ENCODE measurements at places on chromosomes 1 and 21.

DNA sequence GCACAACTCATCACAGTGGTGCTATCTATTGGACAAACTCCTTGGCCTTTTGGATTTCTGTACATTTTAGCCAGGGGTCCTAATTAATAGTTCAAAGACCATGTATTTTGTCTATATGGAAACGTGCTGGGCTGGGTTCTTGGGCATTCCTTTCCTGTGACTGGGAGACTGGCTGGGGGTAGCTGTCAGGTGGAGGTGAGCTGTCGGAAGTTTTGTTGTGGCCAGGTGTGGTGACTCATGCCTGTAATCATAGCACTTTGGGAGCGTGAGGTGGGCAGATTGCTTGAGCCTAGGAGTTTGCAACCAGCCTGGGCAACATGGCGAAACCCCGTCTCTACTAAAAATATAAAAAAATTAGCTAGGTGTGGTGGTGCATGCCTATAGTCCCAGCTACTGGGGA lies 392.4 kb downstream of the RPS6KC1 start:
- no peaks in the 10 kb centered on the region for H3K4me1 ChIP-seq
- no peak overlapping the region for H3K27ac ChIP-seq
- peaks cover 3% of the 10 kb centered on the region for H3K27me3 ChIP-seq
- H3K36me3 ChIP-seq, result no peaks in the 10 kb centered on the region

GRCh38 chr21:44836666-44837471 lies 19.0 kb upstream of the SUMO3 start:
- H3K36me3 ChIP-seq, result no peaks in the 10 kb centered on the region
- peak overlapping the region; percentile 29 for H3K27ac ChIP-seq
- DNase-seq, result no peak
- peaks cover 7% of the 10 kb centered on the region for H3K27me3 ChIP-seq
- H3K4me3 ChIP-seq, result no peak overlapping the region

DNA sequence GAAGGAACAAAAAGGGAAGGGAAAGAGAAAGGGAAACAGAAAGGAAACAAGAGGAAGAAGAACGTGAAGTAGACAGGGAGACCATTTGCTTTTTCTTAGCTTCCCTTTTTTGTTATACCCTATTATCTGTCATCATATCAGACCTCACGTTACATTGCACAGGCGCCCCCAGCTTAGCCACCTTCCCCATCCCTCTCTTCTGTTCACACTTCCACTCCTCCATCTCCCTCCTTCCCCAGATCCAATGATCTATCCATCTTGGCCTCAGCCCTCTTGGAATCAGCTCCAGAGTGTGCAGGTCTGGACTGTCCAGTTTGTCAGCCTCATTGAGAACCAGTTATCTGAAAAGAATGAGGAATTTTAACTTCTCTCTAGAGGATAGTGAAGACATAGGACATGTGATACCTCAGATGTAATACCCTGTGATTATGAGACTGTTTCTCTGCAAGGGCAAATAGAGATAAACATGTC lies 101.1 kb upstream of the ERRFI1 start:
- peaks cover 26% of the 10 kb centered on the region for H3K36me3 ChIP-seq
- peaks cover 17% of the 10 kb centered on the region for H3K4me1 ChIP-seq
- DNase-seq, result no peak
- H3K27me3 ChIP-seq, result peaks cover 4% of the 10 kb centered on the region

GRCh38 chr21:29991624-29992023 lies 51.8 kb upstream of the GRIK1 start:
- H3K27me3 ChIP-seq, result peaks cover 5% of the 10 kb centered on the region
- no peak overlapping the region for H3K4me3 ChIP-seq
- H3K27ac ChIP-seq, result no peak overlapping the region
- no peaks in the 10 kb centered on the region for H3K36me3 ChIP-seq
- no peak for DNase-seq

GRCh38 chr1:92447976-92448375 lies 38.7 kb downstream of the GFI1 start:
- H3K27me3 ChIP-seq, result peaks cover 5% of the 10 kb centered on the region
- peak overlapping the region; percentile 40 for H3K27ac ChIP-seq
- no peaks in the 10 kb centered on the region for H3K36me3 ChIP-seq

DNA sequence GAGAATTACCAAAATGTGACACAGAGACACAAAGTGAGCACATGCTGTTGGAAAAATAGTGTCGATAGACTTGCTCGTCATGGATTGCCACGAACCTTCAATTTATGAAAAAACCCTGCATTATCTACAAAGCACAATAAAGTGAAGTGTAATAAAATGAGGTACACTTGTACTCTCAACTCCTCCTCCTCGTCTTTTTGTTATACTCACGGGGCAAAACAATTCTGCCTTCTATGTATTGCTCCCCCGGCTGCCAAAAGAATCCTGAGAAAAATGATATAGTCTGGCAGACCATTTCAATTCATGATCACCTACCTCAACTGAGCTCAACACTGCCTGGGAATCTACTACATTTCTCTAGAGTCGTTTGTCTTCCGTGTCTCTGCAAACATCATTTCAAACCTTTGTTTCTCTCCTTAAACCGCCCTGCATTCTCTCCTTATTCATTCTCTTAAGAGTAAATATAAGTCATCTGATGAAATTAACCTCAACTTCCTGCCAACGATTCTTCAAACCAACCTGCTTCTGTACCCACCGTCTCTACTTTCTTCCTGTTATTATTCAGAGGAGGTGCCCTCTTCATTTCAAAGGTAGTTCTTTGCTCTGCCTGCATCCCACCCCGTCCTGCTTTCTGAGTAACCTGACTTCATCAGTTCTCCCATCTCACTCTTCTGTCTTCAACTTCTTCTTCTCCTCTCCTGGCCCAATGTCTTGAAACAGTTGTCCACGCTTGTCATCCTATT lies 12.9 kb upstream of the IL19 start:
- DNase-seq, result no peak
- H3K4me3 ChIP-seq, result no peak overlapping the region
- no peak overlapping the region for H3K27ac ChIP-seq

- DNase-seq, result no peak
- no peak overlapping the region for H3K27ac ChIP-seq
- H3K4me3 ChIP-seq, result no peak overlapping the region
- H3K36me3 ChIP-seq, result peaks cover under 1% of the 10 kb centered on the region
Measured at GRCh38 chr1:68199603-68200002, 32.7 kb downstream of the WLS start.

- peak overlapping the region; percentile 83 for H3K27ac ChIP-seq
- peaks cover 4% of the 10 kb centered on the region for H3K27me3 ChIP-seq
- no peak for DNase-seq
- H3K36me3 ChIP-seq, result peaks cover 72% of the 10 kb centered on the region
Measured at GRCh38 chr1:26254404-26254803, 20.4 kb downstream of the CEP85 start.

- no peak overlapping the region for H3K27ac ChIP-seq
- DNase-seq, result no peak
- peaks cover 58% of the 10 kb centered on the region for H3K4me1 ChIP-seq
- peaks cover 6% of the 10 kb centered on the region for H3K27me3 ChIP-seq
Measured at GRCh38 chr21:44764319-44765230, 37.0 kb downstream of the UBE2G2 start.

DNA sequence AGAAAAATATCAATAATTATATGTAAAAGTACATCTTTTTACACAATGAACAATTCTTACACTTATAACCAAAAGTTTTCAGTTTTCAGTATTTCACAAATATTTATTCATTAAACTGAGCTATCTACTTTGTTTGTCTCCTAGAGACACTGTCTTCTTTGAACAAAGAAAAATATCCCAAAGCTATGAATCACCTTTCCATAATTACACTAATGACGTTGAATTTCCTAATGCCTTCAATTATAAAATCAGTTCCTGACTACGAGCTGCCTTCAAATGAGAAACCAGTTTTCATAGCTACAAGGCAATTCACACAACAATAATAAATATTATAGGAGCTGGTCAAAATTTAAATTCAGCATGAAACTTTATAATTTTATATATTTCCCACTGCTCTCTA lies 201.8 kb upstream of the BRINP3 start:
- H3K4me1 ChIP-seq, result no peaks in the 10 kb centered on the region
- no peak overlapping the region for H3K27ac ChIP-seq
- DNase-seq, result no peak
- no peak overlapping the region for H3K4me3 ChIP-seq
- H3K36me3 ChIP-seq, result no peaks in the 10 kb centered on the region
- H3K27me3 ChIP-seq, result peaks cover 5% of the 10 kb centered on the region

GRCh38 chr1:20846461-20847374 lies 59.6 kb upstream of the HP1BP3 start:
- no peak for DNase-seq
- H3K27me3 ChIP-seq, result no peaks in the 10 kb centered on the region
- no peak overlapping the region for H3K4me3 ChIP-seq
- no peak overlapping the region for H3K27ac ChIP-seq

DNA sequence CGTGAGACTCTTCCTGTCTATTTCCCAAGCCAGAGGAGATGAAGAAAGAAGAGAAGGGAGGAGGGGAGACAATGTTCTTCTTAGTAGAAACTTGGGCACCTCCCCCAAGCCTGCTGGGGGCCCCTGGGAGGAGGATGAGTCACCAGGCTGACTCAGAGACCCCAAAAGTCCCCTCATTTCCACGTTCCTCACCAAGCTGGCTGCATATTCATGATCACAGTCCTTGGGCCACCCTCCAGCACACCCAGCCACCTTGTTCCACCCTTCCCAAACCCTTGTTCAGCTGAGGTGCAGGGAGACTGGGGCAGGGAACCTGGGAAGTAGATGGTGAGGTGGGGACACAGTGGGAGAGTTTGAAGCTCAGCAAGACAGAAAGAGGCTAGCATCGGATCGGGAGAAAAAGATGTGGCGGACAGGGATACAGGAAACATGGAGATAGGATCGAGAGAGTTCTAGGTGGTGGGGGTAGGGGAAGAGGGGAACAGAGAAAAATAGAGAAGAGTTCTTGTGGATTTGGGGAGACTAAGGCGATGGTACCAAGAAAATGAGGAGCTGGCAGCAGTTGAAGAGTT lies 712 bp downstream of the RAB13 start:
- H3K4me1 ChIP-seq, result peaks cover 34% of the 10 kb centered on the region
- no peak for DNase-seq
- H3K27ac ChIP-seq, result peak overlapping the region; percentile 31

DNA sequence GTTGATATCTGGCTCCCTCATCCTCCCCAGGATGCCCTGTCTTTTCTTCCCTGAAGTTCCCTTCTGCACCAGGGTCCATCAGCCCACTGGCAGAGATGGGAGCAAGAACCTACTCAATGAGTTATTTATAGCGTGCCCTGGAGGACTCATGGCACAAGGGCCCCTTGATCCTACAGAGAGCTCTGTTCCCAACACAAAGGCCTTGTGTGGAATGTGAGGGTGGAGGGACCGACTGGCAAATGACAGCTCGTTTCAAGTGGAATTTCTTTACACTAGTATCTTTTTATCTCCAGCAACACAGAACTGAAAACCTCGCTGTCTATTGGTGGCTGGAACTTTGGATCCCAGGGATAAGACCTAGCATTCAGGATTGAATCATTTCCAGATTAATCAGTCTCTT lies 22.4 kb downstream of the CHI3L2 start:
- H3K27ac ChIP-seq, result no peak overlapping the region
- no peak for DNase-seq
- H3K4me1 ChIP-seq, result no peaks in the 10 kb centered on the region
- no peak overlapping the region for H3K4me3 ChIP-seq

All from nephron progenitor cell (in vitro differentiated cells).